Memory B cell (primary cell): ENCODE measurements at places on chromosomes 16 and 17.

DNA sequence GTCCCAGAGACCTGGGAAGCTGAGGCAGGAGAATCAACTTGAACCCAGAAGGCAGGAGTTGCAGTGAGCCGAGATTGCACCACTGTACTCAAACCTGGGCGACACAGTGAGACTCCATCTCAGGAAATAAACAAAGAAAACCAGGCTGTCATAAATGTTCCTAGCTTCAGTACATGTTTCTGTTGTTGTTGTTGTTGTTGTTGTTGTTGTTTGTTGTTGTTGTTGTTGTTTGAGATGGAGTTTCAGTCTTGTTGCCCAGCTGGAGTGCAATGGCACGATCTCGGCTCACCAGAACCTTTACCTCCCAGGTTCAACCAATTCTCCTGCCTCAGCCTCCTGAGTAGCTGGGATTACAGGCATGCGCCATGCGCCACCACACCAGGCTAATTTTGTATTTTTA is 452.5 kb downstream of the HS3ST3B1 start:
- DNase-seq = no peak
- H3K4me3 ChIP-seq = no peak overlapping the region
- H3K27me3 ChIP-seq = peaks cover 6% of the 10 kb centered on the region
- no peak overlapping the region for H3K27ac ChIP-seq
- H3K36me3 ChIP-seq = no peaks in the 10 kb centered on the region
- H3K4me1 ChIP-seq = no peaks in the 10 kb centered on the region

DNA sequence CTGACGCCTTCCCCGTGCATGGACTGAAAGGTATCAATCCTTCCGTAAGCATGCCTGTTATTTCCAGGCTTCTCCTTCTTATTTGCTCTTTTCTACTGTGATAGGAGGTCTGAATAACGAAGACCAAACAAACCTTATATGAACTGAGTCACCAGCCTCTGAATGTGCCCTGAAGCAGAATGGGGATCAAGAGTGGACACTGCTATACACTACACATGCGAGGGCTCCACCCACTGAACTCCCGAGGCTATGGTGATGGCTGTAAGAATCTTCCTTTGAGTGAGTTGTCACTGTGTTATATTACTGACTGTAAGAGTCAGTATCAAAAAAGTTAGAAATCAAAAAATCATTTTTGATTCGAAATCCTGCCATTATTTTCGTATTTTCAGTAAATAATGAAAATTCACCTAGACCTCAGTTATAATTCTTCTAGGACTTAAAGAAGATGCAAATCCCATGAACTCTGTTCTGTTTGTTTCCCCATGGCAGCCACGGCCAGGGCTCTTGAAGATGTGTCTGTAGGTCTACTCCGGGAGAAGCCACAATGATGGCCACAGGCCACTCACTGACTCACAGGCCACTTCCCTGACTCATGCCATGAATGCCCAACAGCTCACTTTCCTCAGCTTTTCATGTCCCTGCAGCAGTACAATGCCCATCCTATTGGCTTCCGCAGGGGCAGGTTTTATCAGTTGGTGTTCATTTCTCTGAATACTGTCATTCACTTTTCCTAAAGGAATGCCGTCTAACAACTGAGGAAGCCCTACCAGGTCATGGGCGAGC is 54.7 kb downstream of the ZZEF1 start:
- no peak overlapping the region for H3K27ac ChIP-seq
- H3K27me3 ChIP-seq = no peaks in the 10 kb centered on the region
- H3K4me1 ChIP-seq = no peaks in the 10 kb centered on the region
- no peak overlapping the region for H3K4me3 ChIP-seq
- DNase-seq = no peak
- H3K36me3 ChIP-seq = peaks cover 49% of the 10 kb centered on the region

- no peaks in the 10 kb centered on the region for H3K36me3 ChIP-seq
- H3K27ac ChIP-seq = no peak overlapping the region
- DNase-seq = no peak
- no peak overlapping the region for H3K4me3 ChIP-seq
- H3K4me1 ChIP-seq = no peaks in the 10 kb centered on the region
- no peaks in the 10 kb centered on the region for H3K27me3 ChIP-seq
Measured at GRCh38 chr16:7839568-7839967, 506.9 kb downstream of the RBFOX1 start.

DNA sequence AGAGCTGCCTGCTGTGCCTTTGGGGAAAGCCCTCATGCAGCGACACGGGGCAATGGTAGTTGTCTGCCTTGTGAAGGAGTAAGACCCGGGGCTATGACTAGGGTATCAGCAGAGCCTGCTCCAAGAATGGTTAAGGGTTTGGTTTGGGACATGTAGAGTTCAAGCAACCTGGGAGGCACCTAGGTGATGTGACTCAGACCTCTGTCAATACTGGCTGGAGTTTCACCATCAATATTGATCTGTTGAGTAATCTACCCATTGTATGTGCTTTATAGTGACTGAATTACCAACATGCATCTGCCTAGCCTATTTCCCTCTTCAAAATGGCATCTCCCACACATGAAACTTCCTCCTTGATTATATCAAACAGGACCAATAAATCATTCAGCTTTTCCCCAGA is 398.4 kb upstream of the HSBP1 start:
- H3K36me3 ChIP-seq = no peaks in the 10 kb centered on the region
- H3K27ac ChIP-seq = no peak overlapping the region
- no peak overlapping the region for H3K4me3 ChIP-seq
- no peaks in the 10 kb centered on the region for H3K4me1 ChIP-seq
- H3K27me3 ChIP-seq = peaks cover 15% of the 10 kb centered on the region

- H3K27me3 ChIP-seq = no peaks in the 10 kb centered on the region
- peak overlapping the region; percentile 4 for H3K27ac ChIP-seq
- peaks cover 5% of the 10 kb centered on the region for H3K36me3 ChIP-seq
- H3K4me3 ChIP-seq = peak overlapping the region; percentile 35
Measured at GRCh38 chr16:339680-340079, 12.8 kb downstream of the AXIN1 start.

- H3K27me3 ChIP-seq = peaks cover 5% of the 10 kb centered on the region
- no peak overlapping the region for H3K4me3 ChIP-seq
- no peaks in the 10 kb centered on the region for H3K36me3 ChIP-seq
- H3K27ac ChIP-seq = no peak overlapping the region
Measured at GRCh38 chr16:12998361-12999085, 97.1 kb downstream of the SHISA9 start.

DNA sequence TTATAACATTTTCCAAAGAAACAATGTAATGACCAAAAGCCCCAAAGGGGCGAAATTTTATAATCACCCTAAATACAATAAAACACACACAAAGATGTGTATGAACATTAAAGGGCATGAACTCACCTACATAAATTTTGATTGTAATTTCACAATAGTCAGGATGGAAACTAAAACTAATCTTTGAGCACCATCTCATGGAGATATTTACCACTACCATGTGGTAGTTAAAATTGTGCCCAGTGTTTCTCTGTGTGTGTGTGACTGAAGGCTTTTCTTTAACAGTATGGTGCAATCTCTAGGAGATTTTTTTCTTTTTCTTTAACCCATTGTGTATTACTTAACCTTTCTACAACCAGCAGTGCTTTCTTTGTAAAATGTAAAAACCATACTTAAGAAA is 19.7 kb upstream of the MEIOC start:
- H3K4me3 ChIP-seq = no peak overlapping the region
- H3K4me1 ChIP-seq = no peaks in the 10 kb centered on the region
- DNase-seq = no peak
- H3K27me3 ChIP-seq = peaks cover 3% of the 10 kb centered on the region

DNA sequence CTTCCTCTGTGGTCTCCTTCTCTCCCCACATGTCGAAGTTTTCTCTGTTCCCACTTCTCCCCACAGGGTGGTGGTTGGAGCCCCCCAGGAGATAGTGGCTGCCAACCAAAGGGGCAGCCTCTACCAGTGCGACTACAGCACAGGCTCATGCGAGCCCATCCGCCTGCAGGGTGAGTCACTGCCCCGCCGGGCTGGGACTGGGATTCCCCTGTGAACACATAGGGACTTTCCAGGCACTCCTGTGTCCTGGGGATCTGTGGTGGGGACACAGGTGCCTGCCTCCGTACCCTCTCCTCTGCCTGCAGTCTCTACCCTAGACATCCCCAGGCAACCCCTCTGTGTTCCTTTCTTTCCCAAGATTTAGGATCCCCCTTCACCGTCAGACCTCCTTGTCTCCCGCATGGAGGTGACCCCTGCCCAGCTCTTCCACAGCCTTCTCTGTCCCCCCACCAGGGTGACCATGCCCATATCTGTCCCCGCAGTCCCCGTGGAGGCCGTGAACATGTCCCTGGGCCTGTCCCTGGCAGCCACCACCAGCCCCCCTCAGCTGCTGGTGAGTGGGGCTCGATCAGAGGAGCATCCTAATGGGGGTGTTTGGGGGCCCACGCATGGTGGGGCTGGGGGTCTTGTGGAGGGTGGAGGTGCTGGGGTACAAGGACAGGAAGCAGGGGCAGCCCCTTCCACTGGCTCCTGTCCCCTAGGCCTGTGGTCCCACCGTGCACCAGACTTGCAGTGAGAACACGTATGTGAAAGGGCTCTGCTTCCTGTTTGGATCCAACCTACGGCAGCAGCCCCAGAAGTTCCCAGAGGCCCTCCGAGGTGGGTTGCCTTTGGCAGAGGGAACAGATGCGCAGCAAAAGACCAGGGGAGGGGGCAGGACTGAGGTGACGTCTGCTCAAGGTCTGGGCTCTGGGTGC is 5.8 kb downstream of the ITGAM start:
- peaks cover 39% of the 10 kb centered on the region for H3K4me1 ChIP-seq
- peak; percentile 41 for DNase-seq
- H3K27ac ChIP-seq = peak overlapping the region; percentile 93
- no peaks in the 10 kb centered on the region for H3K27me3 ChIP-seq
- H3K36me3 ChIP-seq = peaks cover 28% of the 10 kb centered on the region
- H3K4me3 ChIP-seq = peak overlapping the region; percentile 71

- H3K4me3 ChIP-seq = no peak overlapping the region
- no peaks in the 10 kb centered on the region for H3K4me1 ChIP-seq
- no peaks in the 10 kb centered on the region for H3K36me3 ChIP-seq
- no peak overlapping the region for H3K27ac ChIP-seq
Measured at GRCh38 chr16:51719376-51719775, 568.3 kb upstream of the SALL1 start.

- peaks cover 13% of the 10 kb centered on the region for H3K27me3 ChIP-seq
- no peaks in the 10 kb centered on the region for H3K36me3 ChIP-seq
- no peak overlapping the region for H3K4me3 ChIP-seq
- H3K4me1 ChIP-seq = peaks cover 2% of the 10 kb centered on the region
- peak; percentile 50 for DNase-seq
Measured at GRCh38 chr16:85491058-85491771, 121.9 kb upstream of the GSE1 start.

DNA sequence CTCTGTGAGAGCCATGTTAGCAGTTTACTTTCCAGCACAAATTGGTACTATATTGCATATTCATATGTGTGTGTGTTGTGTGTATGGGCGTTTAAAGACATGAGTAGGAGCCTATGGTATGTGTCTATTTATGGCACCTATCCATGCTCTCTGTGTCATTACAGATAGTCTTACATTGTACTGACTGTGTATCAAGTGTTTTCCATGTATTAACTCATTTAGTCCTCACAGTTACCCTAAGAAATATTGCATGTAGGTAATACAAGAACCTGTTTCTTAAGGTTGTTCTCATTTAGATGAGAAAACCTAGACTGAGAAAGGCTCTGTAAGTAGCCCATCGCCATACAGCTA is 1.6 kb downstream of the ALG1 start:
- peaks cover 29% of the 10 kb centered on the region for H3K4me1 ChIP-seq
- peak overlapping the region; percentile 96 for H3K27ac ChIP-seq
- H3K4me3 ChIP-seq = peak overlapping the region; percentile 98
- no peaks in the 10 kb centered on the region for H3K27me3 ChIP-seq
- peaks cover 8% of the 10 kb centered on the region for H3K36me3 ChIP-seq
- DNase-seq = no peak

DNA sequence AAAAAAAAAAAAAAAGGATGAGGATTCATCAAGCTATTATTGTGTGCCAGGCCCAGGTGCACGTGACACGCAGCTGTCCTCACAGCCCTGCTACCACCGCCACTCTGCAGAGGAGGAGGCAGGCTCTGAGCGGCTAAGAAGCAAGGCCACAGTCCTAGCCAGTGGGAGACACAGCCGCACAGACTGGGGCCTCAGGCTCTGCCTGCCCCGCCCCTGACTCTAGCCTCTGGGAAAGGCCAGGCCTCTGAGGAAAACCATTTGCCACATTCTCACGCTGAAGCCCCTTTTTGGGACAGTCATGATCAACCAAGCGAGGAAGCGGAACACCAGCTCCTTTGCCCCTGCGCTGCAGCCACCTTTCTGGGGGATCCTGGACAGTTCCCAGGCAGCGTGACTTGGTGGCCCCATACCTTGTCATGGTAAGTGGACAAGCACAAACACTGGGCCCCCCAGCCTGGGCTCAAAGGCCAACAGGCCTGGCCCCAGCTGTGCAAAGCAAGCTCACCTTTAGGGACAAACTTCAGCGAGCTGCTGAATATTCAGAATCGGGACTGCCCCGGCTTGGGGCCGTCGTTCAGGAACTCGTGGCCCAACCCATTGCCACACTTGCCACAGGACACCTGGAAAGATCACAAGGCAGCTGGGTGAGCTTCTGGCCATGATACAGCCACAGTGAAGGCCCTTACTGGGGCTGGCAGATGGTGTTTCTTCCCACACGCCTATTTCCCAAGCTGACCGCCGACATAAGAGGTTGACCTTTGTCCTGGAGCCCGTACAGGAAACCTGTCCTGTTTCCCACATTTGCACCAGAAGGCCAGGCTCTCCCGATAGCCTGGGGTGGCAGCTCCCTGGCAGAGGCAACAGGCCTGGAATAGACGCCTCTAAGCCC is 2.5 kb downstream of the MSRB1 start:
- H3K27me3 ChIP-seq = no peaks in the 10 kb centered on the region
- H3K4me3 ChIP-seq = no peak overlapping the region
- DNase-seq = no peak
- peaks cover 3% of the 10 kb centered on the region for H3K36me3 ChIP-seq

DNA sequence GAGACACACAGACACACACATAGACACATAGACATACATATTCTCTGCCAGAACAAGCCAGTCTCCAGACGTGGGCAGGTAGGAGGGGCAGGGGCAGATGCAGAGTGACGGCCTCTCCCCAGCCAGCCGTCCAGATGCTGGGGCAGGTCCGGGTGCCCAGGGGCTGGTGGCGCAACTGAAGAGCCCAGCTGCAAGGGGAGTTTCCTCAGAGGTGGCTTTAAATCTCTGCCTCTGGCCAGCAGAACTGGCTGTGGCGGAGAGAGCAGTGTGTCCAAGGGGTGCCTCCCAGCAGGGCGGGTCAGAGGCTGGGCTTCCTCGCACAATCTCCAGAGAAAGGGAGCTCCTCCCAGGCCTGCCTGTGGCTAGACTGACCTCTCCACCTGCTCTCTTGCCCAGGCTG is 9.4 kb upstream of the GCGR start:
- peaks cover 1% of the 10 kb centered on the region for H3K27me3 ChIP-seq
- H3K4me3 ChIP-seq = no peak overlapping the region
- no peak overlapping the region for H3K27ac ChIP-seq
- no peak for DNase-seq
- H3K4me1 ChIP-seq = no peaks in the 10 kb centered on the region
- no peaks in the 10 kb centered on the region for H3K36me3 ChIP-seq

GRCh38 chr17:45227101-45227925 is 5.6 kb downstream of the FMNL1 start:
- H3K4me1 ChIP-seq = peaks cover 72% of the 10 kb centered on the region
- DNase-seq = no peak
- peaks cover 5% of the 10 kb centered on the region for H3K36me3 ChIP-seq
- peak overlapping the region; percentile 92 for H3K4me3 ChIP-seq
- H3K27ac ChIP-seq = peak overlapping the region; percentile 98
- H3K27me3 ChIP-seq = no peaks in the 10 kb centered on the region
